ENCODE measurements at places on chromosomes 7 and 10. TPM values are rescaled to one million over a fixed set of nuclear protein-coding genes. Genes with fewer than 3 reads are reported as not detected.
A peak's percentile ranks its signal among the peaks of the same experiment; 100 is the strongest.

- H3K27me3 ChIP-seq: no peaks in the 10 kb centered on the region
- no peak overlapping the region for H3K27ac ChIP-seq
- no peak for DNase-seq
- H3K4me3 ChIP-seq: no peak overlapping the region
- H3K36me3 ChIP-seq: no peaks in the 10 kb centered on the region
Observed at GRCh38 chr7:24508316-24508715, 64.9 kb upstream of the PALS2 start.

DNA sequence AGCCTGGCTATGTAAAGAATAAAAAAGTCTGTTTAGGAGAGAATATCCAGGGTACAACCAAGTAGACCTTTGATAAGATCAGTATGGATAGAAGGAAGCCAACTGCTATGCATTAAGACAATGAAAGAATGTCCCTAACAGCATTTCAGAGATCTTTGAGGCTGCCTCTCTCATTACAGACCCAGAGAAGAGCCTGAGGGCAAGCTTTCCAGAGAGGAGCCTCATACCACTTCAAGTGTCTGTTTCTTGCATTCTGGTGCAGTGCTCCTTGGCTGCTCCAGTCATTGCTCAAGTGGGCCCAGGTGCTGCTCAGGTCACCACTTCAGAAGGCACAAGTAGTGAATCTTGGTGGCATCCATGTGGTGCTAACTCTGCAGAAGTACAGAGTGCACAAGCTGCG, 514.0 kb downstream of the PLXDC2 start:
- H3K27me3 ChIP-seq: no peaks in the 10 kb centered on the region
- H3K4me1 ChIP-seq: no peaks in the 10 kb centered on the region
- DNase-seq: no peak
- H3K27ac ChIP-seq: no peak overlapping the region
- no peaks in the 10 kb centered on the region for H3K36me3 ChIP-seq
- no peak overlapping the region for H3K4me3 ChIP-seq

DNA sequence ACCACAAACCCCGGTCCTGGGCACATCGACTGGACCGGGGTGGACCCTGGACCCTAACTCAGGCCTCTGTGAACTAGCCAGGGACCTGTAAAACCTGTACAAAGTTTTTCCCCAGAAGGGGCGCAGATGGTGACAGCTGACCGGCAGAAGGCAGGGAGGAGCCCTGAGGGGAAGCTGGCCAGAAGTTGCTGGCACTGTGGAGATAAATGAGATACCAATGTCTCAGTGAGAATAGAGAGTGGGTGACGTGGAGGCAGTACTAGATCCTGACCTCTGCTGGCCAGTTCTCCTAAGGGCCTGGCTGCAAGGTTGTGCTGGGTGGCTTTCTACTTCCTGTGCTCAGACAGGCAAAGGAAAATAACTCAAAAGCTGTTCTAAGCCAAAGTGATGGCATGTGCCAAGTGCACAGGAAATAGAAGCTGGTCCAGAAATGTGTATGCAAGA, 10.6 kb upstream of the TSPAN14 start:
- H3K27ac ChIP-seq: peak overlapping the region; percentile 58
- H3K27me3 ChIP-seq: no peaks in the 10 kb centered on the region
- no peak overlapping the region for H3K4me3 ChIP-seq
- H3K4me1 ChIP-seq: peaks cover 53% of the 10 kb centered on the region
- peak; percentile 58 for DNase-seq

GRCh38 chr7:2663121-2663886, 24.7 kb upstream of the AMZ1 start:
- no peak overlapping the region for H3K4me3 ChIP-seq
- no peaks in the 10 kb centered on the region for H3K36me3 ChIP-seq
- peaks cover 1% of the 10 kb centered on the region for H3K4me1 ChIP-seq
- no peak for DNase-seq
- H3K27me3 ChIP-seq: peaks cover 8% of the 10 kb centered on the region

DNA sequence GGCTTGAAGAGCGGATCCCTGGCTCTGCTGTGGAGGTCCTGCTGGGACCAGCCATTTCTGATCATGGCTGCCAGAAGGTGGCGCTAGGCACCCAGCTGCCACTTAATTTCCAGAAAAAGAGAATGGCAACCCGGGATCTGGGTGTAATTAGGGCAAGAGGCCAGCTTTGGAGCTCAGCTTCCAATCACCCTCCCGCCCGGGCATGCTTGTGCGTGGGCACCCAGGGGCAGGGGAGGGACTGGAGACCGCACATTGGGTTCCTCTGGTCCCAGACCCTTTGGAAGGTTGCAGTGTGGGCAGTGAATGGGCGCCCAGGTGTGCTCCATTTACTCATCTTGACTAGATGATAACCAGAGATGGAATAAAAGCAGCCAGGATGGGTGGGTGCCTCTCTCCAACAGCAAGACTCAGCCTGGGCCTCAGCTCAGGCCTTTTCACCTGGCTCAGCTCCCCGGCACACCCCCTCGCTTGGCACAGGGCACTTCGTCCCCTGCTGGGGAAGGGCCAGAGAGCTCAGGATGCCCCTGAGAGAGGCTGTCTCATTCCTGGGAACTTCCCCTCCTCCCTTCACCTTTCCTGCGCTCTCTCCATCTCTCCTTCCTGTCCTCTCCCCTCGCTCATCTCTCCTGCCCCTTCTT, 14.7 kb downstream of the FAM241B start:
- H3K36me3 ChIP-seq: no peaks in the 10 kb centered on the region
- no peaks in the 10 kb centered on the region for H3K27me3 ChIP-seq
- DNase-seq: peak; percentile 73
- no peaks in the 10 kb centered on the region for H3K4me1 ChIP-seq
- H3K27ac ChIP-seq: no peak overlapping the region

DNA sequence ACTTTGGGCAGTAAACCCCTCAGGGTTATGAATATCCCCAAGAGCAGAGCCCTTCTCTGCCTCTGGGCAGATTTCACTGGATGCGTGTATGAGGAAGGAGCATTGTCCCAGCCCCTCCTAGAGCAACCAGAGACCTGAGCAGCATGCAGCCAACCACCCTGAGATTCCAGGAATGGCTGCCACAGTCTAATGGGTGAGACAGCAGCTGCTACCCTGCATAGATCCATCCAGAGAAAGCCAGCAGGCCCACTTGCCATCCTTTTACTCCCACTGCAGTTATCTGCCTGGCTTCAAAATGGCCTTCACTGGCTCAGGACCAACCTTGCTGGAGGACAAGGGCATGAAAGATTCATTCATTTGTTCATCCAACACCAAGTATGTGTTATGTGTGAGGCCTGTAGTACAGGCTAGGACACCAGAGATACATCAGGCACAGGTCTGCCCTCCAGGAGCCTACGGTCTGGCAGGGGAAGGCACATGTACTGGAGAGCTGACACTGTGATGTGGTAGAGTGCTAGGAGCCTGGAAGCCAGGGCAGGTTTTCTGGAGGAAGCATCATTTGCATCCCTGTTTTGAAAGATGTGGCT, 26.2 kb upstream of the C10orf105 start:
- H3K27ac ChIP-seq: peak overlapping the region; percentile 99
- H3K36me3 ChIP-seq: peaks cover 37% of the 10 kb centered on the region
- DNase-seq: no peak
- H3K27me3 ChIP-seq: no peaks in the 10 kb centered on the region

DNA sequence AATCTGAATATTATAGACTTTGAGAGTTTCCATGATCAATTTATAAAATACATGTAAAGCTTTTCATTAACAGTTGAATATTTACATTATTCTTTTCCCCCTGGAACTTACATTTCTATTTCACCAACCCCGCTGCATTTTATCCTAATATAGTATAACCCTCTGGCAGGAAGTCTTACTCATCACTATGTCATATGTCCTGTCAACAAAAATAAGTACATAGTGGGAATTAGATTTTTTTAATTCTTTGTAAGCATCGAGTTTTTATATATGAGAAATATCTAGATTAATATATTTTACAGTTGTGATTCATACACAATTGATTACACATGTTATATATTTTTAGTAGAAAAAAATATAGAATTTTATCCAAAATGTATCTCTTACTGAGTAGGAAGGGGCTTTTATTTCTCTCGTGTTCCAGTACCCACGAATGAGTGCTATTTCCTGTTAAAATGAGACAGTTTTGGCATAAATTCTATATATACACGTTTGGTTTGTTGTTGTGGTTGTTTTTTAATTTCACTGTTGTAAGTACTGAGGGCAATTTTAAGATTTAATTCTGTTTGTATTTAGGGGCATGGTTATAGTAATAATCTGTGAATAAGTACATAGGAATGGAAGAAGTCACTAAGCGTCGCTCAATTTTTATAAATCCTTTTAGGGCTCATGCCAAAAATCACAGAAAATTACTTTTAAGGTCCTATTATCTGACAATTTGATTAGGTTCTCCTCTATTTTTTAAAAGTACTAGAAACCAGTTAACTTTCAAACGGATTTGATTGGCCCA, 87.1 kb downstream of the HECW1 start:
- H3K36me3 ChIP-seq: no peaks in the 10 kb centered on the region
- peaks cover 17% of the 10 kb centered on the region for H3K27me3 ChIP-seq
- no peaks in the 10 kb centered on the region for H3K4me1 ChIP-seq
- DNase-seq: no peak

- H3K4me3 ChIP-seq: no peak overlapping the region
- no peaks in the 10 kb centered on the region for H3K27me3 ChIP-seq
- H3K36me3 ChIP-seq: no peaks in the 10 kb centered on the region
- H3K4me1 ChIP-seq: peaks cover 27% of the 10 kb centered on the region
Observed at GRCh38 chr10:43822631-43823580, 174.2 kb upstream of the ZNF32 start.

DNA sequence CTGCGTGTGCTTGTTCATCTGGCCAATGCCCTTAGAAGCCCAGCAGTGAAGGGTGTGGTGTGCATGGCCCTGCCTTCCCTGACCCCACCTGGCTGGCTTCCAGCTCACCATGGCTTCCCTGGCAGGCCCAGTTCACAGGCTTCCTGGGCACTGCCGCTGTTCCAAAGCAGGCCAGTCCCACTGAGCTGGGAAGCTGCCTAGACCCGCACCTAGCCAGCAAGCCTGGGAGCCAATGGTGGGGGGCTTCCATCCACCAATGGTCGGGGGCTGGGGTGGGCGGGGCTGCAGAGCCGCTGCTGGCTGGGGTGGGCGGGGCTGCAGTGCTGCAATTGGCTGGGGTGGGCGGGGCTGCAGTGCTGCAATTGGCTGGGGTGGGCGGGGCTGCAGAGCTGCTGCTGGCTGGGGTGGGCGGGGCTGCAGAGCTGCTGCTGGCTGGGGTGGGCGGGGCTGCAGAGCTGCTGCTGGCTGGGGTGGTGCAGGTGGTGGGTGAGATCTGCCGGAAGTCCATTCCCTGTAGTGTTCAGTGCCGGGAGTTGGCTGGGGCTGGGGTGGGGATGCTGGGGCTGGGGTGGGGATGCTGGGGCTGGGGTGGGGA, 12.4 kb downstream of the CALY start:
- H3K27ac ChIP-seq: no peak overlapping the region
- H3K36me3 ChIP-seq: no peaks in the 10 kb centered on the region
- H3K27me3 ChIP-seq: peaks cover 26% of the 10 kb centered on the region
- H3K4me1 ChIP-seq: peaks cover 7% of the 10 kb centered on the region

- no peak overlapping the region for H3K4me3 ChIP-seq
- DNase-seq: no peak
- no peaks in the 10 kb centered on the region for H3K4me1 ChIP-seq
- no peaks in the 10 kb centered on the region for H3K36me3 ChIP-seq
Observed at GRCh38 chr10:75640381-75640780, 209.0 kb downstream of the LRMDA start.

DNA sequence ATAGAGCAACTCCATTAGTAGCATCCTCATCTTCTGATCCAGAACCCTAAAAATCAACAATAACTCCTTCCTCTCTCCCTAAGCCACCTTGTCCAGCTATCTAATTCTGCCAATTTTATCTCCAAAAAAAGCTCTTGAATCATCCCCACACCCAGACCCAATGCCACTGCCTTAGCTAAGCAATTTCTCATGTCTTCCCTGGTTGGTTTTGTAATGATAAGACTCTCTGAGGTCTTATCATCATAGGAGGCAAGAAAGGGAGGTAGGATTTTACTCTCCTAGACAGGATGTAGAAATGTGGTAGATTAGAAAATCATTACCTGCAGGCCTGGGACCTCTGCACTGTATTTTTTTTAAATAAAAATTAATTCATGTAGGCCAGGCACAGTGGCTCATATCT, 283.5 kb upstream of the NEBL start:
- H3K27ac ChIP-seq: no peak overlapping the region
- H3K4me1 ChIP-seq: no peaks in the 10 kb centered on the region
- H3K4me3 ChIP-seq: no peak overlapping the region
- DNase-seq: no peak
- H3K27me3 ChIP-seq: peaks cover 29% of the 10 kb centered on the region
- H3K36me3 ChIP-seq: no peaks in the 10 kb centered on the region

- H3K36me3 ChIP-seq: no peaks in the 10 kb centered on the region
- H3K4me3 ChIP-seq: no peak overlapping the region
- H3K27me3 ChIP-seq: peaks cover 17% of the 10 kb centered on the region
- peak; percentile 79 for DNase-seq
Observed at GRCh38 chr10:80664071-80664680, 126.5 kb downstream of the SH2D4B start.

Gene NACAD
- total RNA-seq: 0.14 TPM

DNA sequence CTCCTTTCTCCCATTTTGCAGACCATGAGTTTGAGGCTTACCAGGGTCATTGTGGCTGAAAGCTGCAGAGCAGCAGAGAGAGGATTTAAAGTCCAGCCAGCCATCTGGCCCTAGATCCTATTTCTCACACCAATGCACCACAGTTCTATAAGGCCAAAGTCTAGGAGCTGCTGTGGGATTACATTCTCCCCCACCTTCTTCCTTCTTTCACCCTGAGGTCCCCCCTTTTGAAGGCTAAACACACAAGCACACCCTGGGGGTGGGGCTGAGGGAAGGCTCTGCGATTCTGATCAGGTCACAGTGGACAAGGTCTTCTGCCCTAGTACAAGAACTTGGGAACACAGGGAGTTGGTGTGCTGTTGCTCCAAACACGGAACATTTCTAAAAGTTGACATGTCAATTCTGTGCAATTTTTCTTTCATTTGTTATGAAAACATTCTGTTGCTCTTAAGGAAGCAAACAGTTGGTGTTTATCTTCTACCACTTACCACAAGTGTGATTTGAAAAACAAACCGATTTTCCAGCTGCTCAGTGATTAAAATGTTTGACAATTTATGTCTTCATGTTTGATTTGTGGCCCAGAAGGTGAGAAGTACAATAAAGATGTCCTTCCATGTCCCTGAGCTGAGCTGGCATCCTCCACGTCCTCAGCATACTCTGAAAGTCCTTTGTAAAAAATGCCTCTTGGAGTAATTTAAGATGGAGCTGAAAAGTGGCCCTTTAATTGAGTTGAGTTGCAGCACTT, 271.6 kb upstream of the PPP2R2D start:
- no peak overlapping the region for H3K27ac ChIP-seq
- H3K27me3 ChIP-seq: no peaks in the 10 kb centered on the region
- no peak for DNase-seq
- no peaks in the 10 kb centered on the region for H3K36me3 ChIP-seq
- H3K4me1 ChIP-seq: no peaks in the 10 kb centered on the region
- no peak overlapping the region for H3K4me3 ChIP-seq

Gene TRIL
- total RNA-seq: not detected

DNA sequence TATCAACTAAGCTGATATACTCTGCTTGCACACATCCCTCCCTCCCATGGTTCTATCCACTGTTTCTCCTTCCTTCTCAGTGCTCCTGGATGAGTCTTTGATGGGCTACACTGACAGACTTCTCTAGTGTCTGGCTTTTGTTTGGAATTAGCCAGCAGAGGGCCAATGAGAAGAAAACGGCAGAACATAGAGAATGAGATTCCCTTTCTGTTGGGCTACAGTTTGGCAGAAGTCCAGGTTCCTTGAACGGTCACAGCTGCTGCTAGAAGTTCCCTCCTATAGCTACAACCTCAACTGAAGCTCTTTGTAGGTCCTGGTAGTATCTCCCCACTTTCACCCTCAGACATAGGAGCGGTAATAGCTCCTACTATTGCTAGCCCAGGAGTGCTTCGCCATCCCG, 251.1 kb upstream of the LRRN3 start:
- no peak overlapping the region for H3K27ac ChIP-seq
- DNase-seq: no peak
- H3K4me1 ChIP-seq: peaks cover 11% of the 10 kb centered on the region
- no peaks in the 10 kb centered on the region for H3K36me3 ChIP-seq
- H3K27me3 ChIP-seq: no peaks in the 10 kb centered on the region

Measured in activated CD4-positive, alpha-beta T cell treated with anti-CD3 and anti-CD28 coated beads for 36 hours (primary cell).